ENCODE measurements at places on chromosomes 11 and 22.

DNA sequence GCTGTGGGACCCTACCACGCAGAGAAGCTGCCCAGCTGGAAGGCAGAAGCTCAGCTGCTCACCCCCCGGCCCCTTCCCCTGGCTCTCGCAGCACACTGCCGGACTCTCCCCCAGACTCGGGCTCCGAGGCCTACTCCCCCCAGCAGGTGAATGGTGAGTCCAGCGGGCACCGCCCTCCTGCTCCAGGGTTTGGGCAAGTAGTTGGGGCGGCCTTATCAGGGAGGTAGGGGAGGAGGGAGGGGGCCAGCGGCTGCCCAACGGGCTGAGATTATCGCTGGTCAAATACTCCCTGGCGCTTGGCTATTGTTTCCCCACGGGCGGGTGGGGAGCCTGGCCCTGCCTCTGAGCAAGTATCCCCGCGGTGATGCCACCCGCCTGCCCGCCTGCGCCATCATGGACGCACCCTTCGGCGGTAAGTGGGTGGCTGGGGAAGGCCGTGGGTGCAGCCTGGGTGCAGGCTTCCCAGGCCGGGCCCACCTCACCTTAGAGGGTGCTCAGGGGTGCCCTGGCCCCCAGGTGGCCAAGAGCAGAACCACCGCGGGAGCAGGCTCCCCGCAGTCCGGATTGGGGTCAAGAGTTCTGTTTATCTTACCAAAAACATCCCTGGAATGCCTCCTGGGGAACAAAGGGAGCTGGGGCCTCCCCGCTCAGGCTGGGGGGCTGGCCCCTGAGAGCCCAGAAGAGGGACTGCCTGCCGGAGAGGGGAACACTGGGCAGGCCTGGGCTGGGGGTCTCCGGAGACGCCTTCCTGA lies 16.9 kb downstream of the MYRF start:
- no peak for DNase-seq

DNA sequence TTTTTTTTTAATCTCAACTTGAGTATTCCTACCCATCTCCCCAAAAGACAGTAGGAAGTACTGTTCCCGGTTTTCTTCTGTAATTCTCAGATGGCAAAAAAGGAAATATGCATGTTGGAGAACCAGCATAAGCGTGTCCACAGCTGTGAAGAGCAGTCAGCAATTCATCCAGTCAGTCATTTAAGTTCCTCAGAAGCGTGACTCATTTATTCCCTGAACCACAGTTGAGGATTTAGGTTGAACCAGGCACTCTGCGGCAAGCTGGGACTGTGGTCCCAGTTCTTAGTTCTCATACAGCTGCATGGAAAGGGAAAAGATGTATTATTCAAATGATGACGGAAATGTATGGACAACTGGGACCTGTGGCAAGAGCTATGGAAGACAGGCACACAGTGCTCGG lies 61.0 kb upstream of the MYO18B start:
- DNase-seq: peak; percentile 50

- peak; percentile 64 for DNase-seq
These were observed 1.7 kb downstream of the SMTN start for GRCh38 chr22:31082606-31083376.

GRCh38 chr11:17102462-17102861 lies 25.0 kb upstream of the RPS13 start:
- DNase-seq: no peak

DNA sequence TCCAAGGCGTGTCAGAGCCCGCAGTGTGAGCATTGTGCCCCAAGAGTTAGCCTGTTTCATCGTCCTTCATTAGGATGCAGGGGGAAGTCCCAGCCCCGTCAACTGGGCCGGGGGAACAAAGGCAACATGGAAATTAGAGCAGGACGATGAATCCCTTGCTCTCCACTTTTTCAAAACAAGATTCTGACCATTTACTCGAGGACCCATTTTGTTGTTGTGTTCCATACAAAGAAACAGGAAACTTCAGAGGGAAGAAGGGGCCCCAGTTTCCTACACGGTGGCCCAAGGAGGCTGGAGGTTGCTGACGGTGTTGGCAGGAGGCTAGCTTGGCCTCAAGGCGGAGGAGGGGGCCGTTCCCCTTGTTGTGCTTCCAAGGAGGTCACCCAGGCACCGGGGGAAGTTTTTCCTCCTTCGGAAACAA lies 44.0 kb upstream of the SLC1A2 start:
- no peak for DNase-seq

DNA sequence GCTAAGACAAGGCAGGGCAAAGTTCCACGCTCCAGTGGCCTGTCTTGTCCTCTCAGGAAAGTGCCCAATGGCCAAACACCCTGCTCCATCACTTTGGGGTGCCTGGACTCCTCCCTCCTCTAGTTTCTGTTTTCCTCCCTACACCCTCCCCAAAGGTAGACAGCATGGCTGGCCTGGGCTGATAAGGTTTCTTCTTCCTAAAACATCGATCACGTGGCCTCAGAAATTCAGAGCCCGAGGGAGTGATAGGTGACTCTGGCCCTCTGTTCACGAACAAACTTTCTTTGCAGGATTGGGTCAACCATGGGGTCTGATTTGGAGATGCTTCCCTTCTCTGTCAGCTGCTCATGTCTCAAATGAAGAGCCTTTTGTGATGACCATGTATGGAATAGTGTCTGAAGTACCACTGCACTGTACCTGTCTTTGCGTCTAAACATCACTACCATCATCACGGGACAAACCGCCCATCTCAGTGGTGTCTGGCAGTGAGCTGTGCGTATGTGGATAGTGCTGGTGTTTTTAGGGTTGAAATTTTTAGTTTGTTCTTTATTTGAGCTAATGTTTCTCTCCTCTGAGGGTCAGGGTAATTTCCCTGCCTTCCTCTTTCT lies 6.1 kb downstream of the MICAL2 start:
- no peak for DNase-seq

DNA sequence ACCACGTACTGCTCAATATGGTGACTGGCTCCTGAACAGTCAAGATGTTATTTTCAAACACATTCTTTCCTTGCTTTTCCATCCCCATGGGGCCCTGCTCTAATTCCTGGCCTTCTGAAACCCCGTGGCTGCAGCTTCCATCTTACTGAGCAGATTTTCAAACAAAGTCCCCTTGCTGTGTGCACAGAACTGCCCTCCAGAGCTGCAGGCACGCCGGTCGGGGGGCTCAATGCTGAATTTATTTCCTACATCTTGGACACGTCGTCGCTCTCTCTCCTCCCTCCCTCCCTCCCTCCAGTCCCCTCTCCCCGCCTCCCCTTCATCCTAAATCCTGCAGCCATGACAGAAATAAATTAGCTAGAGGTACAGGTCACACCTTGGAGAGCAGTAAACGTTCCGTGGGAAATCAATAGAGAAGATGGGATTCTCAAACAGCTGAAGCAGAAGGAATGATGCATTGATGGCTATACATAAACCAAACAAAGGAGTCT lies 243.1 kb upstream of the BLID start:
- DNase-seq: no peak

DNA sequence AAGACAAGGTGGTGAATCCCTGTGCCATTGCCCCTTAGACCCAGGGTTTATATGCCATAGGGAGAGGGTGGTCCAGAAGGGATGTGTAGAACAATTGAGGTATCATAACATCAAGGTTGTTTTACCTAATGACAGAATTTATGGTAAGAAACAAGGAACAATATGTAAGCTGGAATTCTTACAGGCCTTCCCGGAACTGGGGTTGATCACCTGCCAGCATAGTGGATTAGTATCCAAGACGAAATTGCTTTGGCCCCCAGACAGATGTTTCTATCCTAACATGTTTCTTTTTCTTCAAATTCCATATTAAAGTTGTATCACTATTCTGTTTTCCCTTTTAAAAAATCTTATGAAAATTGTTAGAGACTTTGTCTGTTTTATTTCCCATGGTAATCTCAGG lies 343.8 kb upstream of the ANO3 start:
- DNase-seq: no peak

- no peak for DNase-seq
These were observed 68.9 kb downstream of the CYB5R2 start for GRCh38 chr11:7604331-7604955.

- peak; percentile 44 for DNase-seq
These were observed 585 bp downstream of the ARHGEF12 start for GRCh38 chr11:120336641-120337354.

- DNase-seq: peak; percentile 30
These were observed 1.7 kb downstream of the C11orf96 start for GRCh38 chr11:43943931-43944751.

All from activated CD4-positive, alpha-beta T cell treated with anti-CD3 and anti-CD28 coated beads, Interleukin-2, Interleukin-6, amounts not matched to agents 100 ng/mL and 50 ng/mL, durations not matched to agents 16 hours and 8 hours (primary cell).